Stimulated activated CD8-positive, alpha-beta memory T cell treated with anti-CD3 and anti-CD28 coated beads, Interleukin-2, amount 100 ng/mL, for 1 hour (primary cell): ENCODE measurements at places on chromosomes 12 and 14.

DNA sequence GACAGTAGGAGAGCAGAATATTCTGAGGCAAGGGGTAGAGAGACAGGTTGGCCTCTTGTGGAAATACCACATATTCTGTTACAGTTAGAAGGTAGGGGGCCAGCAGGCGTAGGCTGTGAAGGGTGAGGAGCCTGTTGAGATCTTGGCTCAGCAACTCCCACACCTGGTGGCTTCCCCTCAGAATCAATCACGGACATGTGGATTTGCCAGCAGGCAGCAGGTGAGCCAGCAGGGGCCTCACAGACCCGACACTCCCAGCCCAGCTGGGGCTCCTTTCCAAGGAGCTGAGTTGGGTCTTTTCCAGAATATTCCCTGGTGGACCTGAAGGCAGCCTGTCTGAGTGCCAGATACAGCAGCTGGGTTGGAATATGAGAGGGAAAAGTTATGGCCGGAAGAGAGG lies 150.0 kb upstream of the CRY1 start:
- no peak for DNase-seq

- no peak for DNase-seq
These were observed 77.0 kb upstream of the FOXN3 start for GRCh38 chr14:89493877-89494634.

DNA sequence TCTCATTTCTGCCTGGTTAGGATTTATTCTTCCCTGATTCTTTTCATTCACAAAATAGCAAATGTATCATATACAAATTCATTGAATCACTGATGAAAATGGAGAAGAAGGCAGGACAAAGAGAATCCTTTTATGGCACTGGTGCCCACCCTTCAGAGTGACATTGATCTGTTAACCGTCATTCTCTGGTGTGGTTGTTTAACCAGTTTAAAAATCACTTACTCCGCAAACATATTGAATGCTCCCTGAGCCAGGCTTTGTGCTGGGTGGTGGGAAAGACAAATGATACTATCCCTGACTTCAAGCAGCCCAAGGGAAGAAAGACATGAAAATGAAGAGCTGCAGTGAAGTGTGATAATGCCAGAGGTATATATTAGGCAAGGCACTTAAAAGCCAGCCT lies 187.5 kb upstream of the SLC38A2 start:
- no peak for DNase-seq

DNA sequence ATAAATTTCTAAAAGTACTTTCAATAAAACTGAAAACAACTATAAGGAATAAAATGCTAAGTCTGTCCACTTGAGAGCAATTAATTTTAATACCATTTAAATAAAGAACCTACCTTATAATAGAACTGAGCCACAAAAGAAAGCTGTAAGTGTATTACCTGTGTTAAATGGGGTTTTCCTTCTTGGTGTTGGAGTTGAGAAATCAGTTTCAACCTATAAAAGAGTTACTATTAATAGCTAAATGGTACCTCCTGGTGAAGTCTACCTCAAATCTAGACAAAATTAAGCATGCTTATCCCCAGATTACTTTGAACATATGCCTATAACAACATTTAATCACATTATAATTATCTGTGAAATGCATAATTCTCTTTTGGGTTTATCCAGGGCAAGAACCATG lies 48.8 kb downstream of the MIS18BP1 start:
- no peak for DNase-seq

GRCh38 chr14:87785897-87786296 lies 207.1 kb downstream of the GALC start:
- DNase-seq, result no peak

DNA sequence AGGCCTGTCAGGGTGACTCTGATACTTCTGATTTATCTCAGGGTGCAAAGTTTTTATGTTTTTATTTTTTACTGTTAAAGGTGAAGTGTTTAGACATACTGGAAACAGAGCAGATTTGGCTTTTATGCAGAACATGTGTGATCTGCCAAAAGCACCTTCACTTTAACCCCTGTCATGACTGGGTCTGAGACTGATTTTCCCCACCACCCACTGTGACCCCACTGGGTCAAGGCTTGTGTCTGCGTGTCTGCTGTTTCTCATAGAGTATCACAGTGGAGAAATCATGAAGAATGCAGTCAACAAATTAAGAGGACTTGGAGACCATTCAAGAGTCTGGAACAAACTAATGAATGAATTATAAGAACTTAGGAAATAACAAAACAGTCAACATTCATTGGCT lies 131.2 kb downstream of the SPTSSA start:
- DNase-seq, result no peak

DNA sequence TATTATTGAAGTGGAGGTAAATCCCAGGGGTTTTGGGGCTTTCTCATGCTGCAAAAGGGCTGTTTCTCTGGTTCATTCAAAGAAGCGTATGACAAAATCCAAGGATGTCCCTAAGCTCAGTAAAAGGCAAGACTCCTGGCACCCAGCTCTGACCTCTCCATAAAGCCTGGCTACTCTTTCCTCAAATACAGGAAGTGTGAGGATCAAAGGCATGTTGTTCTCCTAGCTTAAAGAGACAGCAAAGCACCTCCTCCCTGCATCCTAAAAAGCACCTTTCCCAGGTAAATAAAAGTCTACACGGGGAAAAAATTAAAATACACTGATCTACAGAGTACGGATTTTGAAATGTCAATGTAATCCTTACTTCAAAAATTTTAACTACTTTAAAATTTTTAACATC lies 118.6 kb downstream of the LMNTD1 start:
- DNase-seq, result no peak

DNA sequence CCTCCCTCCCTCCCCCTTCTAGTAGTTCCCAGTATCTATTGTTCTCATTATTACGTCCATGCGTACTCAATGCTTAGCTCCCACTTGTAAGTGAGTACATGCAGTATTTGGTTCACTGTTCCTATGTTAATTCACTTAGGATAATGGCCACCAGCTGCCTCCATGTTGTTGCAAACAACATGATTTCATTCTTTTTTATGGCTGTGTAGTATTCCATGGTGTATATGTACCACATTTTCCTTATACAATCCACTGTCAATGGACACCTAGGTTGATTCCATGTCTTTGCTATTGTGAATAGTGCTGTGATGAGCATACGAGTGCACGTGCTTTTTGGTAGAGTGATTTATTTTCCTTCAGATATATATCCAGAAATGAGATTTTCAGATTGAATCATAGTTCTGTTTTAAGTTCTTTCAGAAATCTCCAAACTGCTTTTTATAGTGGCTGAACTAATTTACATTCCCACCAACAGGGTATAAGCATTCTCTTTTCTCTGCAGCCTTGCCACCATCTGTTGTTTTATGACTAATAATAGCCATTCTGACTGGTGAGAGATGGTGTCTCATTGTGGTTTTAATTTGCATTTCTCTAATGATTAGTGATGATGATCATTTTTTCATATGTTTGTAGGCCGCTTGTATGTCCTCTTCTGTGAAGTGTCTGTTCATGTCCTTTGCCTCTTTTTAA lies 17.9 kb upstream of the CLEC7A start:
- no peak for DNase-seq

- DNase-seq, result no peak
These were observed 60.4 kb downstream of the SLC15A4 start for GRCh38 chr12:128763395-128763794.

GRCh38 chr12:13094367-13094766 lies 9.1 kb downstream of the GSG1 start:
- no peak for DNase-seq

DNA sequence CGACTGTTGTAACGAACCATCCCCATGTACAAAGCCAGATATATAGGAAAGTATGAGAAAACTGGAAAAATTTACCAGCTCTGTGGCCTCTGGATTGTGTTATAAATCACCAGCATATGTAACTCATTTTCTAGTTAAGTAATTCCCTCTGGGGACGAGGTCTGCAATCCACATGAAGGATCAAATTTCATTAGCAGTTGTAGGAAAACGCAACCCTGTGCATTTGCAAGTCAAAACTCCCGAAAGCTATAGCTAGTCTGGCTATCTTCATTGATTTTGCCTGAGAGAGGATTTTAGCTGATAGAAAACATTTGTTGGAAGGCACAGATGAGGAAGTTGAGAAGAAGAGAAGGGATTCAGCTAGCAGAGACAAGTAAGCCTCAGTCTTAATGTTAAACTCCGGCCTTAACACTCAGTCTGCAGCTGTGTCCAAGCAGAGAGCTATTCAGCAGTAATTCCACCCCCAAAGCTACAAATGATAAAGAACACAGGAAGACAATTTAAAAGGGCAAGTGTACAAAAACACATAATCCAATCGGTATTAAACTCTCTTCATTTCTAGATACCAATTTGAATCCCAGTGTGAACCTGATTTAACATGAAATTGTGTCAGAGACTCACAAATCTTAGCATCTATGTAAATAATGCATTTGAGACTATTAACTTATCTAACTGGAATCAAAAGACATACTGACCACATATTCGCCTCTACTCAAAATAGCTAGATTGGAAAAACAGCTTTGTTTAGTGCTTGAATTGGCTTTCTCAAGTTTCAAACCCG lies 54.2 kb upstream of the CERS5 start:
- DNase-seq, result no peak

DNA sequence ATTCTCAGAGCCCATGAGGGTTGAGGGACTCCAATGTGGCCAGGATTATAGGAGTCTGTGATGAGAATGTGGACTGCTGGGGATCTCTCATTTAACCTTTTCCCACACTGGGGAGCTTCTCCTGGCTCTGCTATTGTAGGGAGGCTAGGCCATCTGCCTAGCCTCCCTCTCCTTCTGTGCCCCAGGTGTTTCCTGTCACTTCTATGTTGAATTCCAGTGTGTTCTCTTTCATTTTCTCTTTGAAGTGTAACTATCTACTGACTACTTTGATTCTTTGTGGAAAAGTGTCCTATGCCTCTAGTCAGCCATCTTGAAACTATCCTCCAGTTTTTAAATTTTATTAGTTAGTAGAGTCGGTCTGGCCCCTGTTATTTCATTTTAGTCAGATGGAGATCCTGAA lies 53.4 kb upstream of the ABCD2 start:
- no peak for DNase-seq

DNA sequence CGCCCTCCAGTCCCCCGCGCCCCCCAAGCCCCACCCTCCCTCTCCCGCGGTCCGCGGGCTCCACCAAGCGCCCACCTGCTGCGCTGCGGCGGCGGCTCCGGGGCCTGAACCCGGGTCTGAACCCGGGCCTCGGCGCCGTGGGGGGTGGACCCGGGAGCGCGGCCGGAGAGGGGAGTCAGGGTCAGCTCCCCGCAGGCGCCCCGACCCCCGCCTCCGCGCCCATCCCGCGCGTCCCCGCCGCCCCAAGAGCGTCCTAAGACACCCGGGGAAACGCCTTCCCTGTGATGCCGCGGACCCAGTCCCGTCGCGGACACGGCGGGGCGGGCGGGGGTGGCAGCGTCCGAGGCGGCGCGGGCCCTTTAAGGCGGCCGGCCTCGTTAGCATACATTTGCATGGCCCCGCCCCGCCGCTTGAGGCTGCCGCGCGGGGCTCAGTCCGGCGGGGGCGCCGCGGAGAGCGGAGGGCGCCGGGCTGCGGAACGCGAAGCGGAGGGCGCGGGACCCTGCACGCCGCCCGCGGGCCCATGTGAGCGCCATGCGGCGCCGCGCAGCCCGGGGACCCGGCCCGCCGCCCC lies at the start of gene MMP17:
MMP17 (plus strand) TSS at position 433 of the 574 bp plus-strand sequence; CDS start at position 535, 102 bp downstream.
- DNase-seq, result no peak

- no peak for DNase-seq
These were observed 1.8 kb upstream of the GLIPR1L2 start for GRCh38 chr12:75389061-75389460.

GRCh38 chr12:39846971-39847650 lies 227.5 kb upstream of the ABCD2 start:
- DNase-seq, result no peak

- no peak for DNase-seq
These were observed 50.9 kb upstream of the DIP2B start for GRCh38 chr12:50453872-50454271.

DNA sequence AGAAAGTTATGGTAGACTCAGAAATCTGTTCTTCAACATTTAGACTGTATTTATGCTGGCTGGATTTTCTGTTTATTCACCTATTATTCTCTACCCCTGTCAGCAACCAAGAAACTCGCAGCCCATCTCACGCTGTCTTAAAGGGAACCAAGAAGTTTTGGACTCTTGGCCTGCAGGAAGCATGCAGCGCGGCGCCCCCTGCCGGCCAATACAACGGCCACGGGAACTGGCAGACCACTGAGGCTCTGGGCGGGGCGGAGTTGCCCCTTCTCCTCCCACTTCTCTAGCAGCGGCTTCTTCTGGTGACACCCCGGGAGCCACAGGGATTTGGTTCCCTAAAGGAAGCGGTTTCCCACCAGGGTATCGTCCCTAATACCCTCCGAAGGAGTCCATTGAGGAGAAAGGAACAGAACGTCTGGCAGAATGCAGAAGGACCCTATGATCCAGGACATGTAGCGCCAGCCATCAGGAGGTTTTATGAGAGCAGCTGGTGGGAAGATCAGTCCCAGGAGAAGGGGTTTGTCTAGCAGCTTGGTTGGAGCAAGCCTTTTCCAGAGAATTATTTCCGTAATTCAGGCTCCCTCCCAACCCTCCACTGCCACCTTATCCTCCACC lies 21.0 kb upstream of the RNASE2 start:
- no peak for DNase-seq

- DNase-seq, result no peak
These were observed 1.1 kb downstream of the BRI3BP start for GRCh38 chr12:124994437-124994975.

GRCh38 chr12:80504389-80505163 lies 60.5 kb downstream of the PTPRQ start:
- DNase-seq, result no peak

DNA sequence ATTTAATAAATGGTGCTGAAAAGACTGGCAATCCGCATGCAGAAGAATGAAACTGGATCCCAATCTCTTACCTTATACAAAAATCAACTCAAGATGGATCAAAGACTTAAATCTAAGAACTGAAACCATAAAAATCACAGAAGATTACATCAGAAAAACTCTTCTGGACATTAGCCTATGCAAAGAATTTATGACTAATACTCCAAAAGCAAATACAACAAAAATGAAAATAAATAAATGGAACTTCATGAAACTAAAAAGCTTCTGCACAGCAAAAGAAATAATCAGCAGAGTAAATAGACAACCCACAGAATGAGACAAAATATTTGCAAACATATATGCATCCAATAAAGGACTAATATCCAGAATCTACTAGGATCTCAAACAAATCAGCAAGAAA lies 14.3 kb upstream of the CLEC1A start:
- no peak for DNase-seq

GRCh38 chr12:121494093-121494787 lies 86.6 kb downstream of the KDM2B start:
- peak; percentile 19 for DNase-seq

- no peak for DNase-seq
These were observed 15.1 kb upstream of the PPFIBP1 start for GRCh38 chr12:27508736-27509431.

GRCh38 chr12:45975506-45975905 lies 14.9 kb downstream of the SCAF11 start:
- no peak for DNase-seq

- no peak for DNase-seq
These were observed 5.3 kb upstream of the SERPINA5 start for GRCh38 chr14:94575730-94576585.
